ENCODE measurements at places on chromosomes 1 and 21. TPM values are rescaled to one million over a fixed set of nuclear protein-coding genes. Genes with fewer than 3 reads are reported as not detected.
A peak's percentile ranks its signal among the peaks of the same experiment; 100 is the strongest.

- DNase-seq = peak; percentile 77
Observed at GRCh38 chr1:172966844-172967540, 83.7 kb downstream of the TNFSF18 start.

Gene C1QC
- not detected for total RNA-seq

Gene PTGS2
- 22.1 TPM for total RNA-seq

Gene TTC13
- total RNA-seq = 8.7 TPM

All from bronchial epithelial cell (primary cell).